Stimulated activated effector memory CD8-positive, alpha-beta T cell treated with anti-CD3 and anti-CD28 coated beads, Interleukin-12 subunit alpha, Interleukin-12 subunit beta, amount 100 ng/mL, for 72 hours (primary cell): ENCODE measurements at places on chromosomes 4 and X.
A peak's percentile ranks its signal among the peaks of the same experiment; 100 is the strongest.

DNA sequence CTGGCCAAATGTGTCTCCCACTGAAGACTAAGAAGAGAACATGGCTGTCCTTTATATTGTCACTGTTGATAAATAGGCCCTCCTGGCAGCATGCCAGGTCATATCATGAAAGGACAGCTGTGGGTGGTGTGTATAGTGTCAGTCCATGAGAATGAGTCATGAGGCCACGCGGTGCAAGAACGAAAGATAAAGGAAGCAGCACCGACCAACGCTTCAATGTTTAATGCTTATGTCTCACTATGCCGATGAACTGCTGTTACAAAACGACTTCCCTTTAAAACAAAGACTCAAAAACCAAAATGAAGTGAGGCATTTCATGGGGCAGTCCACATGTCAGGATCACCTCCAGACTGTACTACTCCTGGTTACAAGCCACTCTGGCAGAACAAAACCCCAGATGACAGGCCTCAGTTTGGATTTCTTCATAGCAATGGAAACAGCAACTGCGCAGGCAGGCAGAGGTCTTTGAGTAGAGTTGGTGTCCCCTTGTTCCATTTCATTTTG is 5.2 kb upstream of the TCEANC start:
- DNase-seq = peak; percentile 48

DNA sequence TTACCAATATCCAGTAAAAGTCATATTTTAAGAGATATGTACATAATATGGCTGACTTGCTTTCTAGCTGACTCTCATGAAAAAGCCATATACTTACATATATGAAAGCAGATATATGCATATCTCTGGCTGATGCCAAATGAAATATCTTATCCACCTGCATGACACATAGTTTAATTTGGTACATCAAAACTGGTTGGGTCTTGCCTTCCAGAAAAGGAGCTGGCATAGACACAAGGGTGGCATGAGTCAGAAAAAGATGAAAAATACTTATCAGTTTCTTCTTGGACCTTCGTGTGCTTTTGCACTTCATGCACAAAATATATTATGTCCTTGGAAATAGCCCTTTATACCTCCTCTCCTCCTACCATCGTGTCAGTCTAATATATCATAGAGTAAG is 32.1 kb downstream of the TIGD4 start:
- no peak for DNase-seq

- no peak for DNase-seq
These were observed 219.2 kb upstream of the FAT1 start for GRCh38 chr4:186942758-186943377.

- no peak for DNase-seq
These were observed 77.3 kb upstream of the NOCT start for GRCh38 chr4:138938366-138938690.

DNA sequence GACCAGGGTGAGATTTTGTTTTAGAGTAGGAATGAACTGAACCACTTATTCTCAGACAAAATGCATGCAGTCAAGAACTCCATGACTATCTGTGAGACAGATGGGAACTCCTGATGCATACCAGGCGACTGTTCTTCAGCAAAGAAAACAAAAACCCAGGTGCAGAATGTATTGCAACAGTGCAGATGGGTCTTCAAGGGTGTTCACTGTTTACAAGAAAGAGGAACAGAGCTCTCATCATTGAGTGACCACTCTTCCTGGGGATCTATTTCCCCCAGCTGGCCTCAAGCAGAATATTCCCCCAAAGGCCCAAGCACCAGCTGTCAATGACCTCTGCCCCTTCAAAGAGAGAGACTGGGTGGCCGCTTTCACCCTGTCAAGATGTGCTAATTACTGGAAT is 39.7 kb upstream of the BMP3 start:
- DNase-seq = no peak
